ENCODE measurements at places on chromosomes 16 and 17.
A peak's percentile ranks its signal among the peaks of the same experiment; 100 is the strongest.

DNA sequence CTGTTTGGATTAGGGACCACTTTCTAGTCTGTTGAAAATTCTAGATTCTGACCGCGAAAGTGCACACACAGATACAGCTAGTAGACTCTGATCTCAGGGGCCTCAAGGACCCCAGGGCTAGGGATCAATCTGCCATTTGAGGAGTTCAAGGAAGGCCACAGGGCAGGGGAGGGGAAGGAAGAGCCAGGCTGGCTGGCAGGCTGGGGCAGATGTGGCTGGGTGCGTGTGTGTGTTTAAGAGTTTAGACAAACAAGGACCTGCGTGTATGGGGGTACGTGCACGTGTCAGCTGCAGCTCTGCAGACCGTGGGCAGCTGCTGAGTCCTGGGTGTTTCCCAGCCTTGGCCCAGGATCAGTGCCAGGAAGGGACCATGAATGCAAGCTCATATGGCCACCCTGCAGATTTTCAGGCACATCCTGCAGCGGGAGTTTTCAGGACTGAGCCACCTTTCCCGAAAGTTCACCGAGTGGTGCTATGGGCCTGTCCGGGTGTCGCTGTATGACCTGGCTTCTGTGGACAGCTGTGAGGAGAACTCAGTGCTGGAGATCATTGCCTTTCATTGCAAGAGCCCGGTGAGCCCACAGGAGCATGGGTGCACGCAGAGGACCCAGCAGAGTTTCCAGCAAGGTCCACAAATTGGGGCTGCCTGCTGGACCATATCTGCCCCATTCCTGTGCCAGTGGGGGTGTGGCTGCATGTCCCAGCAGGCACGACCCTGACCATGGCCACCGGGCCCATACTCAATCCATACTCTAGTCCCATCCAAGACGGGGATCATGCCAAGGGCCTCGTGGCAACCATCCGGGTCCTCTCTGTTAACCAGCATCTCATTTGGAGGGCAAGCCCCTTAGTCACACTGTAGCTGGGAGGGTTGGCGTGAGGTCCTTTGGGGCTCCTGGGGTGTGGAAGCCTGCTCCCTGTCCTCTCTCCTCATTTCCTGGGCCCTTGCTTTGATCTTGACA, 10.6 kb downstream of the TRPV2 start:
- no peak for DNase-seq

DNA sequence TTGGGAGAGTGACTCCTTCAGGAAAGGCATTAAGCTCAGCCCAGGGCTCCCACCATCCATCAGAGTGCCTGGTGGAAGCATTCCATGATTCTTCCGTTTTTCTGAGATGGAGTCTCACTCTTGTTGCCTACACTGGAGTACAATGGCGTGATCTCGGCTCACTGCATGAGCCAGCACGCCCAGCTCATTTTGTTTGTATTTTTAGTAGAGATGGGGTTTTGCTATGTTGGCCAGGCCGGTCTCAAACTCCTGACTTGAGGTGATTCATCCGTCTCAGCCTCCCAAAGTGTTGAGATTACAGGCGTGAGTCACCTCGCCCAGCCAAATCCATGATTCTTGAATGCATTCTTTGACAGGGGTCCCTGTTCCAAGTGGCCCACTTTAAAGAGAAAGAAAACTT, 23.1 kb downstream of the MIS12 start:
- DNase-seq: no peak

GRCh38 chr16:279531-279930, 860 bp upstream of the ARHGDIG start:
- DNase-seq: no peak

DNA sequence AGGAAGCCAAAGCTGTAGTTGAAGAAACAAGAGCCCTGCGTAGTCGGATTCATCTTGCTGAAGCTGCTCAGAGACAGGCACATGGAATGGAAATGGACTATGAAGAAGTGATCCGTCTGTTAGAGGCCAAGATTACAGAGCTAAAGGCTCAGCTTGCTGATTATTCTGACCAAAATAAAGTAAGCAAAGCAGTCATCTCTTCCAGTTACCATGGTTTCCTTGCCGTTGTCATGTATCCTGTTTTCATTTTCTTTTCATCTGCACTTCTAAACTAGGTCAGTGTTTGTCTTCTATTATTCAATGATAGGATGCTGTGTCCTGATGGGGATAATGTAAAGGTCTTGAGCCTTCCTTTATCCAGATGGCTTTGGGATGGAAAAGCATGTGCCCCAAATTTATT, 104.3 kb downstream of the STXBP4 start:
- no peak for DNase-seq

GRCh38 chr16:89357055-89357816, 133.1 kb downstream of the ANKRD11 start:
- peak; percentile 48 for DNase-seq

DNA sequence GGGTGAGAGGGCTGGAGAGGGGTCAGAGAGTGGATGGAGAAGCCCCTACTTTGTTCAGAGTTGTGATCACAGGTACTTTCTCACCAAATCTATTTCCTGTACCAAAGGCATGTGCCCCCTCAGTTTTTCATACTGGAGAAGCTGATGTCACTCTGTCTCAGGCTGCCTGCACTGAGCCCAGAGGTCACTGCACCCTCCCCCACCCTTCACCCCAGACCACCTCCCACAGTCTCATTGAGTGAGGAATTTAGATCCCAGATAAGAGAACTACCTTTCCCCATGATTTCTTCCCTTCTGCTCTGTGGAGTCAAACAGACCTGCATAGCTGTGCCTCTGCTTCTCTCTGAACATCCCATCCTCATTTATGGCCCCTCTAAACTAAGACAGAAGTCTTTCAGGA, 140.0 kb upstream of the IRX6 start:
- no peak for DNase-seq

DNA sequence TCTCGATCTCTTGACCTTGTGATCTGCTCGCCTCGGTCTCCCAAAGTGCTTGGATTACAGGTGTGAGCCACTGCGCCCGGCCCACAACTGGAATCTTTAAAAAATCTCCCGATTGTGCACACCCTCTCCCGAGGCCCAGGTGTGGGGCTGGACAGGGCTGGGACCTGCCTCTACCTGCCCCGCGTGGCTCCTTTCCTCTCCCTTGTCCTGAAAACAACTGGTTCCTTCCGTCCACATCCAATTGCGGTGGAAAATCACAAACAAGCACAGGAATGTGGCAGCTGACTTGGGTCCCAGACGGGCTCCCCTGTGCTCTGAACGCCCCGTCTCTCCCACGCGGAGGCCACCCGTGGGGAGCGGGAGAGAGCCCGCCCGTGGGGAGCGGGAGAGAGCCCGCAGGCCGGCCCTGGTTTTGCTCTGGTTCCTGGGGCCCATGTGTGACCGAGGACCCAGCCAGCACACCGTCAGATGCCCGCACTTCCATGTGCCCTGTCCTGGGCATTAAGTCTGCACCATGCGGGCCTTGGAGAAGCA, 3.0 kb upstream of the TMEM204 start:
- DNase-seq: no peak

All from Karpas-422 (cell line).